Hematopoietic multipotent progenitor cell treated with erythropoietin and hydrocortisone succinate and interleukin-3 and kit ligand, for 6 days (in vitro differentiated cells): ENCODE measurements at places on chromosomes 1 and 21.

DNA sequence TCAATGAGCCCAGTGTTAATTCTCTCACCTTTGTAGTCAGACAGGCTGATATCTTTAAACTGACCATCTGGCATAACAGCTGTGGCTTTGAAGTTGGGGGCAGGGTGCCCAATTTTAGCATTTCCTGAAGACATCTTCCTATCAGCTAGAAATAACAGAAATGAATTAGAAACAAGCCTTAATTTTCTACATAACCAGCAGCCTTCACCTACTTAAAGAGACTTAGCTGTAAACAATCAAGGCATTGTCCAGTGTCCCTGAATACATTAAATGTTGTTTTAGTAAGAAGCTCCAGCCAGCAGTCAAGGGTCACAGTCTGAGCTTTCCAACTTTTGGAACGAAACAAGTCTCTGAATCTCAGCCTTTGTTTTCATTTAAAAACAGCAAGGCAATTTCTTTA, 2.8 kb downstream of the PRDX1 start:
- no peak for DNase-seq

DNA sequence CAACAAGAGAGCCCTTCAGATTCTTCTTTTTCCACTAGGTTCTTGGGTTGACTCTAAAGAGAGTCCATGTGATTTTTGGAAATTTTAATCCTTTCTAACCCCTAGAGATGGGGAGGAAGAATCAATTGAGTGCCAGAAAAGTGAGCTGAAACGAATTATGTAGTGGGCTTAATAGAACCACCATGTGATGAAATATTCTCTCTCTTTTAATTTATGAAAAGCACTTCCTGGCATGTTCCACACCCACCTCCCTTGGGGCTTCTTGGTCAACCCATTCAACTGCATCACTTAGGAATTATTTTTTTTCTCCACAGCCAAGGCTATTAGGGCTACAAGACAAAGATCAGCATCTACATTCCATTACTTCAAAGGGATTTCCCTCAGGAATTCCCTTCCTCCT, 79.6 kb downstream of the ZC3H11B start:
- no peak for DNase-seq

DNA sequence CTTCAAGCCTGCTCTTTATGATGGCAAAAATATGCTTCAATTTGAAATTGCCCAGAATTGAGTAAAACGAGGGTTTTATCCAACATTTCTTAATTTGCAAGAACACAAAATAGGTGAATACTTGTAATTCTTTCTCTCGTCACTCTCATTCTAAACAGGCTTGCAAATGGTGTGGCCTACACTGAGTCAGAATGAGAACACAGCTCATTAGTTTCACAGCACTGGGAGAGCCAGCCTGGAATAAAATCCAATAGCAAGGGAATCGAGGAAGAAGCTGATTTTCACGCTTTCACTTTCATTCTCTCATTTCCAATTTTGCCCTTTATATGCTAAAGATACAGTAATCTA, 537.5 kb downstream of the LTN1 start:
- no peak for DNase-seq

DNA sequence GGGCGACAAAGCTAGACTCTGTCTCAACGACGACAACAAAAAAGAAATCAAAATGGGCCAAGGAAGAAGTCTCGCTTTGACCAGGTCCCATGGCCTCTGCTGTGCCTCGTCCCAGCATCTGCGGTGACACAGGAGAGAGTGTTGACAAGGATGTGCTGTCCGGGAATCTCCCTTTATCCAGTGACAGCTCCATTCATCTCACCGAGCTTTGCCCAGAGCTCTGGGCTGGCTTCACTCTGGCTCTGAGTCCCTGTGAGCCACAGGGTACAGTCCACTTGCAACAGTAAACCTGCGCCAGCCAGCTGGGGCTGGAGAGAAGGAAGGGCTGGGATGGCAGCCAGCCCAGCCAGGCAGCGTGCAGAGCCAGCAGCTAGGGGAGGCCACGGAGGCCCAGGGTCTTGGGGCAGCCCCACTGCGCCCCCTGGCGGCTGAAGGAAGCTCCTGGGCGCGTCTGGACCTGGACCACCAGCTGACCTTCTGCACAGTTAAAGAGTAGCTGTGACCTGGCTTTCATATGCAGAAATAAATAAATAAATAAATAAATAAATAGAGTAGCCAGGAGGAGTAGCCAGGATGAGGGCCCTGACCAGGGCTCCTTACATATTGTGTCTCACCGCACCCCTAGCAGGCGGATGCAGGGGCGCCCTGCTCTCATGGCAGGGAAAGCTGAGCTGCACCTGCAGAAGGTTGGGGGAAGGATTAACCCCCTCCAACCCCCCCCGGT, 29.7 kb downstream of the ENO1 start:
- peak; percentile 90 for DNase-seq

DNA sequence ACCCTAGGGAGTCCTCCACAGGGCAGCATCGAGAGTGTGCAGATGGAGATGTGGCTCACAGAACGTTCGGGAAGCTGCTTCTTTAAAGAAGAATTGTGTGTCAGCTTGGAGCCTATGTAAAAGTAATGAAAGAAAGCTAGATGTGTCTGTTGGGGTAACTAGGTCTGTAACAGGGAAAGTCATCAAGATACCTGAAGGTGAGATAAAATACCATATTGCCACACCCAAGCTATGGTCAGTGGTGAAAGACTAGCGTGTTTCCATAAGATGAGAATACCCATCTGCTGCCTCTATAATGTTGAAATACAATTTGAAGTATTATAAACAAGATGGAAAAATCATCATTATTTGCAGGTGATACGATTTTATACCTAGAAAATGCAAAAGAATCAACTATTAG, 17.5 kb downstream of the RCAN1 start:
- no peak for DNase-seq

- DNase-seq = no peak
These were observed 1.6 kb upstream of the CDC14A start for GRCh38 chr1:100350787-100351094.

GRCh38 chr1:234040446-234041317, 136.2 kb downstream of the SLC35F3 start:
- DNase-seq = no peak

GRCh38 chr1:86765073-86765472, 60.7 kb downstream of the SH3GLB1 start:
- DNase-seq = peak; percentile 96

DNA sequence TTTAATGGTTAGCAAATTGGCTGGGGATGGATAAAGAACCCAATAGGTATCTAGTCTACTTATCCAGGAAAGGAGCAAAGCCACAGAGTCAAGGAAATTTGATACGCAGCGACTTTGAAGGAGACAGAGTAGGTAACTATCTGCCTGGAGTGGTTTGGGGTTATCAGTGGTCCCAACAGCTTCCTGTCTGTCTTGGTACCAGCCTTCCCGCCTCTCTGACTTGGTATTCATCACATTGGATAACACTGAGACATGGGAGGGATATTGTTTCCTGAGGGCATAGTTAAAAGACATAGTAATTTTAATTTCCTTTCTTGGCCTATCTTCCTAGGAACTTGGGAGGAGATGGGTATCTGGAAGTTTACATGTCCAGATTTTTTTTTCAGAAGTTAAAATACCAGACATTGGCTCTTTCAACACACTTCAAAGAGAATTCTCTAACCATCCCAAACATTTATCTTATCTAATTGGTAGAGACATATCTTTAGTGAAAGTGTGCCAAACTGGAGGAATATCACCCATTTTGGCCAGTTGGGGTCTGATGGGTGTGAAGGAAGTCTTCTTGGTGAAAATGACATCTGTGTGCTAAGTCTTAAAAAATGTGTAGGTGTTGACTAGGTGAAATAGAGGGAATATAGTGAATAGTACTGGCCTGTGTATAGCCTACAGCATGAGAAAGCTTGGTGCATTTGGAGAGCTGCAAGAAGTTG, 65.0 kb downstream of the RGS5 start:
- DNase-seq = no peak

DNA sequence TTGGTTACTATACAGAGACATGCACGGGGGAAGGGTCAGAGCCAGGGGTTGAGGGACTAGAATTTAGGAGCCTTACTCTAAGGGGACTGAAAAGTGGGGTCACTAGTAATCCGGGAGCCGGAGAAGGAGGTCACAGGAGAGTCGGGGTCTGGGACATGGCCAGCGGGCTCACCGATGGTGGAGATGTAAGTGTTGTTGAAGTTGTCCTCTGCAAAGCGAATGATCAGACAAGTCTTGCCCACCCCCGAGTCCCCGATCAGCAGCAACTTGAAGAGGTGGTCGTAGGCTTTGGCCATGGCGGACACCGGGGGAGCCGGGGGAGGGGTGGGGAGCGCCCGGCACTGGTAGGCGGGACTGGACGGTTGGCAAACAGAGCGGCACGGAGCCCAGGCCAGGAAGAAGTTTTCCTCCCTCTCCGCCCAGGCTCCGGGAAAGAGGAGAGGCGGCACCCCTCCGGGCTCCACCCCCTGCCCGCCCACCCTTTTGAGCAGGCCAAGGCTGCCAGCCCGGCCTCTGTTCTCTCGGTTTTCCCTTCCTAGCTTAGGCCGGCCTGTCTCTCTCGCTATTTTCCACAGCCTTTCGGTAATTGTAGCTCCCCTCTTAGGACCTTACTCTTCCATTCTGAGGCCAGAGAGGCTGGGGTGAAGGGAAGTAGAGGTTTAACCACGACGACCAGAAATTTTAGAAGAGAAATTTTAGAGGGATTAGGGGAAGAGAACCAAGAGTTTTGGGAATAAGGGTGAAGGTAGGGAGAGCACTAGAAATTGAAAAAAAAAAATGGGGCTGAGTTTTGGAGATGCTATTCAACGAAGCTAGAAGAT, at the start of gene RAB13:
Gene RAB13, minus strand, starts transcription at position 399 of the 821 bp plus-strand sequence. Its CDS starts 103 bp downstream, at position 296.
- DNase-seq = peak; percentile 85

- DNase-seq = no peak
These were observed 2.4 kb upstream of the KISS1 start for GRCh38 chr1:204198348-204199340.

GRCh38 chr1:77986810-77987209, 7.9 kb upstream of the FUBP1 start:
- no peak for DNase-seq

DNA sequence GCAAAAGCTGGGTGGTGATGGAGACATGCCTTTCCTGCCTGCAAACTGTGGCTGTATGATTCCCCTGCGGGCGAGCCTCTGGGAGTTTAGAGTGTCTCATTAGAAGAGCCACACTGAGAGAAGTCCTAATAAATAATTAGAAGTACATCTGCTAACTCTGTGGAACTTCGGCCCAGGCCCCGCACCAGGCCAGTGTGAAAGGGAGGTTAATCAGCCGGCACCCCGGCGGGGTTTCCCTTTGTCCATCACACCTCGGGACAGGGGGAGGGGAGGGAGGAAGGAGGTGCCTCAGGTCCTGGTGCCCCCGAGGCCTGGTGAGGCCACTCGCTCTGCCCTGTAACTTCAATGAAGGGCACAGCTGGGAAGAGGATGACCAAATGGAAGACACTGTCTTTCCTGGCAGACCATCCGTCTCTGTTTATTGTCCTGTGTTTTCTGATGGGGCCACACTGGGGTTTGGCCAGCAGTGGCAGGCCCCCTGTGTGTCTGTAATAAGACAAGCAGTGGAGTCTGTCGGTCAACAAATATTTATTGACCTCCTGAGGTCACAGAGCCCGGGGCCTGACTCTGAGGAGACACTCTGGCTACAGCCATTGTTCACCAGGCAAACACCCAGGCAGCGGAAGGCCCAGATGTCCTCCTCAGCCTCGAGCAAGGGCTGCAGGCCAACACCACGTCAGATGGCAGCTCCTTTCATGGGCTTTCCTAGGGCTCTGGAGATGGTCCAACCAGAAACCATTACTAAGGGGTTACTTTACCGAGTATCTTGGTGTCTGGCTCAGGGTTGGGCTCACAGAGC, 267.5 kb upstream of the RAB4A start:
- DNase-seq = peak; percentile 38

GRCh38 chr1:210366767-210367166, 38.1 kb downstream of the HHAT start:
- no peak for DNase-seq

DNA sequence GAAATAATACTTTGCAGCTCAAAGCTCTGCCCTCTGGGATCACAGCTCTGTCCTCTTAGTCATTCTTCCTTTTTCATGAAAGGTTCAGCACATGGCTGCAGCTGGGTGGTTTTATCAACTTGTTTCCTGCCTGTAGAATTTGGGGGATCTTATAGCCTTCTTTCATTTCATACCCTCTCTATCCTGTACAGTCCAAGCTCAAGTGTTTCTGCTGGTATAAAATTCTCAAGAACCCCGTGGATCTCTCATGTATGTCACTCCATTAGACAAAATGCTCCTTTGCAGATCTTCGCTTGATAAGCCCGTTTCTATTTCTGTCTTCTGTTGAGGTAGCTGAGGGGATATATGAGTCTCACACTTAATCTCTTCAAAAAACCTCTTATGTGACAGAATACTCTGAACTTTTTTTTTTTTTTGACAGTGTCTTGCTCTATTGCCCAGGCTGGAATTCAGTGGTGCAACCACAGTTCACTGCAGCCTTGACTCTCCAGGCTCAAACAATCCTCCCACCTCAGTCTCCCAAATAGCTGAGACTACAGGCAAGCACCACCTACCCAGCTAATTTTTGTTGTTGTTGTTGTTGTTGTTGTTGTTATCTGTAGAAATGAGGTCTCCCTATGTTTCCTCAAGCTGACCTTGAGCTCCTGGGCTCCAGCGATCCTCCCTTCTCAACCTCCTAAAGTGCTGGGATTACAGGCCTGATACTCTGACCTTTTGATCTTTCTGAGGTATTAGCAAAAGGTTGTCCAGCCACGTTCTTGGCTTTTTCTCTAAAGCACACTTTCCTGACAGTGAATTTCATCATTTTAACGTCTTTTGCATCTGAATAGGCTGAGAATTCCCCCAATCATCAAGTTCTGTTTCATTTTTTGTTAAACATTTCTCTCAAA, 24.6 kb upstream of the COL9A2 start:
- no peak for DNase-seq

GRCh38 chr1:1270813-1271212, 2.8 kb downstream of the UBE2J2 start:
- no peak for DNase-seq

- peak; percentile 97 for DNase-seq
These were observed 67.8 kb downstream of the OBSCN start for GRCh38 chr1:228275430-228276173.

DNA sequence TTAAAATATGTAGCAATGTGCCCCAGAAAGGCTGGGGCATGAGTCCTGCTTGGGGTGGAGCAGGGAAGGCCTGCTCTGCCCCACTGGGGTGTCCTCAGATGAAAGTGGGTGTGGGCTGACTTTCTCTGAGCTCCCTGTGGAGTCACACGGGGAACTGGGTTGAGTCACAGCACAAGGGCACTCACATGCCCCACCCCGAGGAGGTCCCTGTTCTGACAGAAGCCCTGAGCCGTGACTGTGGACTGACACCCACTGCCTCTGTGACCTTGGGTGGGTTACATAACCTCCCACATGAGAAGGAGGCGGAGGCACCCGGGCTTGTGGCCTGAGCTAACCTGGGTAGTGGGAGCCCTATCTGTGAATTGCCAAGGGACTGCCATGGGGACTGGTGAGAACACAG, 52.5 kb upstream of the TINAGL1 start:
- peak; percentile 58 for DNase-seq

GRCh38 chr1:115041654-115042053, 12.0 kb downstream of the TSHB start:
- peak; percentile 14 for DNase-seq

DNA sequence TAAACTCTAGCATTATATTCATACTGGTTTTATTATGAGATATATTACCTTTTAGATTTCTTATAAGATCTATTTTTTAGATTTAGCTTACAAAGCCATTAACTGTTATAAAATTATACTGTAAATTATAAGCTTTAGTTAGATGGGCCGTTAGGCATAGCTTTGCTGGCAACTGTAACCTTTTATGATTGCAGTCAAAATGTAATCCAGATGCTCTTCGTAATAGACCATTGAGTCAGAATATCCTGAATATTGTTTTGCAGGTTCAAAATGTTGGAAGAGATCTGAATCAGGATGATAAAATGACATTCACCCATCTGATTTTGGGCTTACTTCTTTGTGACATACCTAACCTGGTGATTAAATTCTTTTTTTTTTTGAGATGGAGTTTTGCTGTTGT, 20.9 kb downstream of the ITSN1 start:
- DNase-seq = no peak
